NCI-H1417 (cell line): ENCODE measurements at places on chromosomes 2 and 18.

DNA sequence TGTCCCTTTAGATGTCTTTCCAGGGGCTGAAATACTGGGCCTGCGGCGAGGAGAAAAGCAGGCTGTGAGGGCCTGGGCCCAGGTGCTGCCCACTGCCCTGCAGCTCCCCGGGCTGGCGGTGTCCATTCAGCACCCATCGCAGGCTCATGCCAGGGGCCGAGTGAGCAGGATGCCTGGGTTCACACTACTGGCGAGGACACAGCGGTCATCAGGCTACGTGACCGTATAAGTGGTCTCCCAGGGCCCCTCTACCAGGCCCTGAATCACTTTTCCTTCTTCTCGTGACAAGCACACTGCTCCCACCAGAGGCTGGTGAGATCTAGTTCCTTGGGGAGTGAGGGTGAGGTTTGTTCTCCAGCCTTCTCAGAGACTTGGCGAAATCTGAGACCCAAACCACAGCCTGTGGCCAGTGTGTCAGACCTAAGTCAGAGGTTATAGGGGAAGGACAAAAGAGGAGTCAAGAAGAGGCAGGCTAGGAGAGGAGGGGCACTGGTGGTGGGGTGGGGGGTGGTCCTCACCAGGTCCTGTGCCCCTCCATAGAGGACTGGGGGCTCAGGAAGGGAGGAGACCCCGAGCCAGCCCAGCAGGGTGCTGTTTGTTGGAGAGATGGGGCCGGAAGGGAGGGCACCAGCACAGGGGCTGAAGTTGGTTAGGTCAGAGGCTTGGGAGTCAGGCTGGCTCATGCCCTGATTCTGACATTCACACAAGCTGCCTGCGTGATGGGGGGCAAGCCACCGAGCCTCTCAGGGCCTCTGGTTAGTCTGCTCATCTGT is 6.6 kb upstream of the SEMA4C start:
- no peak for DNase-seq

DNA sequence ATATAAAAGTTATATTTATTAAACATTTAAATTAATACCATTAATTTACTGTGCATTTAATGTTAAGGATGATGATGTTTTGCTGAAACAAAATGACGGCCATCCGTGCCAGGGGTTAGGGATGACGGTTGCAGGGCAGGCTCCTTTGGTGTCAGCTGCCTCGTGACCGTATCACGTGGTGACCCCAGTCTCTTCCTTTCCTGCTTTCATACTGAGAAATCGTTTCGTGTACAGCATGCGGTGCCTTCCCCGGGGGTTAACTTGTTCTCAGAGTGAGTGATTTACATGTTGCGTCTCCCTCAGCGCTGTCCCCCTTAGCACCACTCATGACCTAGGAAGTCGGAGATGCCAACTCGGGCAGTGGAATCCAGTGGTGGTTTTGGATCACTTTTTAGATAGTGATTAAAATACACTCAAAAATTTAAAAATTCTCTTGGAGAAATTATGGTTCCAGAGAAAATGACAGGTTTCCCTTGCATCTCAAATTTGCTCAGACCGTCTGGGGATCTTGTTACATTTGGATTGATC is 290.8 kb downstream of the GBX2 start:
- no peak for DNase-seq

DNA sequence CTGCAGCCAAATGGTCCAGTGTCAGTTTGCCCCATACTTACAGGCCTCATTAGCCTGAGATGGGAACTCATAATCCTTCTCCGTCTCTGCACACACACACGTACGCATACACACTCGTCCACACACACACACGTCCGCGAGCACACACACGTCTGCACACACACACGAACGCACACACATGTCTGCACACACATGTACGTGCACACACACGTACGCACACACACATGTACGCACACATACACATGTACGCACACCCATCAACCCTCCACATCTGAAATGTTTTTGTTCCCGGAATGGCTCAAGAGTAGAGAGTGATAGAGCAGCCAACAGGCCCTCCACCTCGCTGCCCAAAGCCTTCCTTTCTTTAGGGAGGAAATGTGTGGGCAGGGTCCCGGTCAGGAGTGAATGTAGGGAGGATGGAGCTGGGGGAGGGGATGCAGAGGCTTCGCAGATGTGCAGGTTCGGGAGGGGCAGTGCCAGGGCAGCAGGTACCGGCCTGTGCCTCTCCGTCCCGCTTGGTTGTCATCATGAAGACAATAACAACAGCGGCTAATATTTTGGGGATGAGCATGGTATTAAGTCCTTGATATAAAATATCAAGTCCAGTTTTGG is 52.7 kb downstream of the PTGR3 start:
- DNase-seq = no peak

GRCh38 chr18:63315131-63315662 is 4.4 kb downstream of the BCL2 start:
- DNase-seq = no peak

GRCh38 chr18:32289483-32290075 is 99.7 kb downstream of the MEP1B start:
- DNase-seq = peak; percentile 91

GRCh38 chr2:97982621-97983020 is 13.1 kb downstream of the TMEM131 start:
- DNase-seq = no peak

GRCh38 chr18:49101236-49101635 is 150.5 kb upstream of the SMAD7 start:
- peak; percentile 68 for DNase-seq

GRCh38 chr2:11023326-11024258 is 111.9 kb downstream of the KCNF1 start:
- DNase-seq = peak; percentile 46

DNA sequence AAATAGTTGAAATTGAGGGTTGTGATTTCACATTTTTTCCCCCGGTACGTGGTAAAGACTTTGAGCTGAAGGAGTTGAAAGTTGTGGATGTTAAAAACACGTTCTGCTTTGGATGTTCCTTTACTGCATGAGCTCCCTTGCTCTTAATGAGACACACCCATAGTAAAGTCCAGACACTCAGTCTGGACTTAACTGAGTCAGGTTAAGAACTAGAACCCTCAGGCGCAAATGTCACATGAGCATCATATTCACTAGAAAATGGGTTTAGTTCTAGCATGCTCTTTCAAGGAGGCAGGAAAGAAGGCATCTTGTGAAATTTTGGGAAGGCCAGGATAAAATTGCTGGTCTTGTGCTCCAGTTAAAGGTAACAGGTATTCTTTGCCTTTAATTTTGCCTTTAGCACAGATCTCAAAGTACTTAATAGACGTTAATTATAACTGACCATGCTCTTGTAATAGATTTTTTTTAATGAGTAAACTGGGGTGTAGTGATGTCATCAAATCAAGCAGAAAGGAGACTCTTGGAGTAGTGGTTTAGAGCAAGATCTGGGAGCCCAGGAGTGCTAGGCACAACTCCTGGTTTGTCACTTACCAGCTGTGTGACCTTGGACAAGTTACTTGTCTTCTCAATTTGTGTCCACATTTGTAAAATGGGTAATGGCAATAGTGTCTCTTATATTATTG is 20.6 kb downstream of the ITGA6 start:
- no peak for DNase-seq

DNA sequence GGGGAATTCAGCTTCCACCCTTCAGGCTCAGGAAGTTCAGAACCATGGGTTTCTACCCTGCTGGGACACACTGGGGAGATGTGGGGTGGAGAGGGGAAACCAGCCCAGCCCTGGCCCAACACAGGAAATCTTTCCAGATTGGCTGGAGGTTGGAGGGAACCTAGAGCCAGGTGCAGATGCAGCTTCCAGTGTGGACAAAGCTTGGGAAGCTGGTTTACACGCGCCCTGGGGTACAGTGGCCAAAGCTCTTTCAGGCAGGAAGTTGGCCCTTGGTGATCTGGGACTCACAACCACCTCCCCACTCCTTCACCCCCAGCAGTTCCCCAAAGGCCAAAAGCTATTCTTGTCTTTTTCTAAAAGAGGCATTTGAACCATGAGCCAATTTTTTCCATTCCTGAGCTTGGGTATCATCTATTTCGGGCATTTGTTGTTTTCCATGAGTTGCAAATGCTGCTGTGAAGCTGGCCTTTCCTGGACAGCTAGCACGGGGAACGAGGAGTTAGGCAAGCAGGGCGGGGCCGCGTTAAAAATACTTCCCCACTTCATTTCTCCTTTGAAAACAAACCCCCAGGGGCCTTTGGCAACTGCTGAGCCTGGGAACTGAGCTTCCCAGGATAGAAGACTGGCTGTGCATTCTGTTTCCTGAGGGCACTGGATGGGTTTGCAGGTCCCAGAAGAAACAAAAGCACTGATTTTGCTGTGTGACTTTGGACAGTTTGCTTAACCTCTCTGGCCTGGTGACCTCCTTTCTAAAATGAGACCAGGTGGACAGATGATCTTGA is 3.1 kb upstream of the ARID5A start:
- DNase-seq = no peak

GRCh38 chr18:80193701-80194100 is 53.6 kb downstream of the PARD6G start:
- no peak for DNase-seq

GRCh38 chr2:211967234-211967633 is 571.4 kb downstream of the ERBB4 start:
- DNase-seq = no peak

DNA sequence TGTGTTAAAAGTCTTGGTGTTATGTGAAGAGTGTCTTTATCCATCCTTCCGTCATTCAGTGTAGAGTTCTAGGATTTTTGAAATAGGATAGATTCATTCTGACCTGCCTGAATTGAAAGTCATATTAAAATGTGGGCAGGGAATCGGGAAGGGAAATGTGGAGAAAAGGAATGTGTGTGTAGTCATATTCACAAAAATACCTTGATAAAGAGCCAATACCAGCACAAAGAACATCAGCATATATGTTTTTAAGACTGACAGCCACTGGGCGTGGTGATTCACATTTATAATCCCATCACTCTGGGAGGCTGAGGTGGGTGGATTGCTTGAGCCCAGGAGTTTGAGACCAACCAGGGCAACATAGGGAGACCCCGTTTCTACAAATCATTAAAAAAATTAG is 188.1 kb downstream of the CAMKMT start:
- DNase-seq = no peak

- peak; percentile 99 for DNase-seq
Observed at GRCh38 chr2:7012141-7012764, 95.0 kb downstream of the RNF144A start.
